ENCODE measurements at places on chromosomes 12 and 14.

GRCh38 chr12:6056406-6057240 is 67.8 kb downstream of the VWF start:
- no peak for DNase-seq

DNA sequence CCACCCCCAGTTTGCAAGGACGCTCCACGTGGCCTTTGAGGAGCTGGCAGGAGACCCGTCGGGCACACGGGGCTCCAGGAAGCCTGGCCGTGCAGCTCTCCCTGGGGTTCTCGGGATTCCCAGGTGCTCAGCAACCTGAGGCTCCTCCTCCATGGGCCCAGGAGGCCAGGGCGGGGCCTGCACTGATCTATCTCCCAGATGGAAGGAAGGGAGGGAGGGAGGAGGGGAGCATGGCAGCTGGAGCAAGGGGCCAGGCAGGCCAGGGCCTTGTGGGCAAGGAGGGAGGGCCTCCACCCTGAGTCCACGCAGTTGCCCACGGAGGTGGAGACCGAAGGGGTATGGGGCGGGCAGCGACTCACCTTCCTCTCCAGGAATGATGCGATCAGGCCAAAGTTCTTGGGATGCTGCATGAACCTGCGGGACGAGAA is 127.3 kb downstream of the RFLNA start:
- DNase-seq, result no peak

- DNase-seq, result no peak
Observed at GRCh38 chr14:24409192-24409591, 10.4 kb downstream of the NYNRIN start.

GRCh38 chr12:8890313-8891085 is 23.8 kb upstream of the PHC1 start:
- no peak for DNase-seq

GRCh38 chr12:96240656-96241055 is 46.5 kb downstream of the ELK3 start:
- DNase-seq, result no peak

DNA sequence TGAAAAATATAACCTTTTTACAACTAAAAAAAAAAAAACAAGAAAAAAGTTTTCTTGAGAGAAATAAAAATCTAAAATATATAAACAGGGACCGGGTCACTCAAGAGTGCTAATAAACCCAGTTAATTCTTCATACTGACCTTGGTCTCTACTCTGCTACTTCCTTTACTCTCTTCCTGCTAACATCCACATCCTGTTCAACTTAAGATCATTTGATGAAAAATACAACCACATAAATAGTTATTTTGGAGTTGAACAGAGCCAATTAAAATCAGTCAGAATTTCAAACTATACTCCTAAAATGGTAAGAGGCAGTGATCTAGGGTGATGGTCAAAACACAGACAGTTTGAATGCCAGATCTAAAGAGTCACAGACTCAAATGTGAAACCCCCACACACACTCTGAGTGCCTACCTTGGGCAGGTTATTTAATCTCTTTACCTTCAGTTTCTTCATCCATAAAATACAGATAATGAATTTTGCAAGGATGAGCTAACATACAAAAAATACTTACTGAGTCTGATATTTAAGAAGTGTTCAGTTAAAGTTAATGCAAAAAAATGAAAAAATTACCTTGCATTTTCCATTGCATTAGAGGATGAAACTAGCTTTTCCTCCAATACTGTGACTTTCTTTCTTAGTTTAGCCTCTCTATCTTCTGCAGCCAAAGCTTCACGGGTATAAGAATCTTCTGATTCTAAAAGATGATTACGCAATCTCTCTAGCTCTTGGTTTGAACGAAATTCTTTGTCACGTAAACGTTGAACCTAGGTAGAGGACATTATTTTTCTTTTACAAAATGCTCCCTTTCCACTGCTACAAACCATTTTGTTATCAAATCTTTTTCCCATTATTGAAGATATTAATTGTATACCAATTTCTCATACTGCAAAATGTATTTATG is 40.9 kb downstream of the TRIP11 start:
- DNase-seq, result no peak

DNA sequence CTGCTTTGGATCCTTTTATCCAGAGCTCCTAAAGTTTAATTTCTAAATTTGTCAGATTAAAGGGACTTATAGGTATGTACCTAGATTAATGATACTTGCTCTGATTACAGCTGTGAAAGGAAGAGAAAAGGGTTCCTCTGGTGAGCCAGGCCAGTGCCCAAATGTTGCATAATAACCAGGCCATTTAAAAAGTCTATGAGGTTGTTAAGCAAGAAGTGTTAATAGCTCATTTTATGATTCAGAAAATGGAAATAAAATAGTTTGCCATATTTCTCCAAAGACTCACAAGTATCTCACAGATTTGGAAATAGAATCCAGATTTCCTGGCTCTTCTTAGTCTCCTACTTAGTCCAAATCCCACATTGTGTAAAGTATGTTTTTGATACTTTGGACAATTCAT is 67.6 kb downstream of the SLC38A6 start:
- DNase-seq, result no peak

- DNase-seq, result no peak
Observed at GRCh38 chr12:59580050-59580449, 15.8 kb upstream of the SLC16A7 start.
